ENCODE measurements at places on chromosomes 1 and 21.

DNA sequence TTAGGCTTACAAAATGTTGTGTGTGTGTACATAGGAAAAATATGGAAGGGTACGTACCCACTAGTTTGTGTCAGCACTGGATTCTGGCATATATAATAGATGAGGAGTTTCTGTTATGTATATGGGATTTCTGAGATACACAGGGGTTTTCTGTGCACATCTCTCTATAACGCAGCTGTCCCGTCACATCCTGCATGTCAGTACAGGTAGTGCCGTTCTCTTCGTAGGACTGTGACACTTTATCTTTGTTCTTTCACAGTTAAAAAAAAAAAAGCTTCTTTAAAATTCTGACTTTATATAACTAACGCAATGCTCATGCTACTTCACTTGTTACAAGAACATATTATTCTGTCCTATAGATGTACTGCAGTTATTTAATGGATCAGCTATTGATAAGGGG is 42.9 kb downstream of the ADARB1 start:
- no peak for DNase-seq

DNA sequence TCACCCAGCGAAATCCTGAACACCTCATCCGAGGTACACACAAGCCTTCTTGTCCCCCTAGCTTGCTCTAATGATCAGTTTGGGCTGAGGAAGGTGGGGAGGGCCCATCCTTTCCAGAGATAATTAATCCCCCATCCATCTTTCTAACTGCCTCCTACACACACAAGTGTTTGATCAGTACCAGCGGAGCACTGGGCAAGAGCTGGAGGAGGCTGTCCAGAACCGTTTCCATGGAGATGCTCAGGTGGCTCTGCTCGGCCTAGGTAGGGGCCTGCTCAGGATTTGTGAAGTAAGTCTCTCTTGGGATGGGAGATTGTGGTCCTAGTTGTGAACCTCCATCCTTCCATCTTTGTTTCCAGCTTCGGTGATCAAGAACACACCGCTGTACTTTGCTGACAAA is 5.8 kb downstream of the ANXA9 start:
- no peak for DNase-seq

DNA sequence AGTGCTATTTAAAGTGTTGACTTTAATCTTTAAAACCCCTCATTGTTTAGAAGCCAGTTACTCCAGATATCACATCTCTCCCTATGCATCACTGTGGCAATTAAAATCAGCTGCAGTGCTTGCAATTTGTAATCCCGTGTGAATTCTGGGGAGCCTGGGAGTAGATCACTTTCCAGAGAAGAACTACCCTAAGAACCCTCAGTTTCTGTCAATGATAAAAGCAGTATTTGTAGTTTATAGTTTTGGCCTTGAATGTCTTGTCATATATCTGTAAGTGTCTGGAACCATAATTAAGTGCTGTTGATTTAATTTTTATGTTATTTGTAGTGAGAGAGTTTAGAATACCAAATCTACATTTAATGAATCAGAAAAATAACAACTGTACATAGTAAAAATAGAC is 5.5 kb upstream of the SPAG17 start:
- DNase-seq: no peak

DNA sequence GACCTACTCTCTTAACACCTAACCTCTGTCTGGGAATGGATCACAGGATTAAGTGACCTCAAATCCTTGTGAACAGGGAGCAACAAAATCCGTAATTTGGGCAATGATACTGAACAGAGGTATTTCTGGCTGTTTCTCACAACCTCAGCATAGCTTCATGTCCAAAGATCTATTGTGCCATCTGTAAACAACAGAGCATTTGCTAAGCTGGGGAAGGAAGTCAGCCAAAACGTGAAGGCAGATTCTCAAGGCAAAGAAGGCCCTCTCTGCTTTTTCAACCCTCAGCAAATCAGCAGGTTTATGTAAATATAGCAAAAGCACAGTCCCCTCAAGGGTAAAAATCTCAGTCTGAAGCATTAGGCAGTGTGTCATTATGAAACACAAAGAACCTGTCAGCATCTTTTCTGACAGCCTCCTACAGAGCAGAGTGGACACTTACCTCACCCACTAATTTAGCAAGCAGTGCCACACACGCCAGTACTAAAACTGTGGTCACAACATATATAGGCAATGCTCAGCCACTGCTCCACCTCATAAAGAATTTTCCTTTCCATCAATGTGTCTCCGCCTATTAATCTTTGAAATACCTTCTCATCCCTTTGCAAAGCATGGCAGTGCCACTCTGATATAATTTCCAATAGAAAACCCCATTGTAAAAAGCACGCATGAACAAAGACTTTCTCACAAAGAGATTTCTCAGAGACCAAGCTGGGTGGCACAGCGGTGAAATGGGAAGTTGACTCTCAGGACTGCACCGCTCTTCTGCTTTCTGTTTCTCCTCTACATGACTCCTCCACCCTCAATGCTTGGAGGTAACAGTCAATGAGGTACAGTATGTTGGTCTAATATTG is 188.0 kb downstream of the RERE start:
- DNase-seq: no peak

All from CD4-positive, alpha-beta T cell treated with Interleukin-12 subunit alpha and Interleukin-12 subunit beta, for 1 hour (primary cell).